ENCODE measurements at places on chromosomes 7 and 10. TPM values are rescaled to one million over a fixed set of nuclear protein-coding genes. Genes with fewer than 3 reads are reported as not detected.

- DNase-seq = no peak
These were observed 27.4 kb upstream of the GNAI1 start for GRCh38 chr7:80107278-80107677.

DNA sequence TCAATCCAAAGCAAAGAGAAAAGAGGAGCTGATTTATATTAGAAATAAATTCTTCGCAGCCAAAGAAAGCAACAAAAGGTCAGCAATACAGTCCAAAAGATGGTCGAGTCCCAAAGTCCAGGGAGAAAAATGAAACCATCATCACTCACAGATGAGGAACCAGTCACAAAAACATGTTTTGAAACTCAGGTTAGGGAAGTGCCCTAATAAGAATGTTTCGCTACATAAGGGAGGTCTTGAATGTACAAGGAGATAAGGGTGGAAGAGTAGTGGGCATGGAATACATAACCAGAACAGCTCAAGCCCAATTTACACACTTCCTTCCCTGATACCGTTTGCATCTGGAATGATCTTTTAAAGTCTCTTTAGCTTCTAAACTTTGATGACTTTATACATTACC lies 53.6 kb downstream of the VPS41 start:
- DNase-seq = no peak

The TPST1 gene
- total RNA-seq = 62.3 TPM

DNA sequence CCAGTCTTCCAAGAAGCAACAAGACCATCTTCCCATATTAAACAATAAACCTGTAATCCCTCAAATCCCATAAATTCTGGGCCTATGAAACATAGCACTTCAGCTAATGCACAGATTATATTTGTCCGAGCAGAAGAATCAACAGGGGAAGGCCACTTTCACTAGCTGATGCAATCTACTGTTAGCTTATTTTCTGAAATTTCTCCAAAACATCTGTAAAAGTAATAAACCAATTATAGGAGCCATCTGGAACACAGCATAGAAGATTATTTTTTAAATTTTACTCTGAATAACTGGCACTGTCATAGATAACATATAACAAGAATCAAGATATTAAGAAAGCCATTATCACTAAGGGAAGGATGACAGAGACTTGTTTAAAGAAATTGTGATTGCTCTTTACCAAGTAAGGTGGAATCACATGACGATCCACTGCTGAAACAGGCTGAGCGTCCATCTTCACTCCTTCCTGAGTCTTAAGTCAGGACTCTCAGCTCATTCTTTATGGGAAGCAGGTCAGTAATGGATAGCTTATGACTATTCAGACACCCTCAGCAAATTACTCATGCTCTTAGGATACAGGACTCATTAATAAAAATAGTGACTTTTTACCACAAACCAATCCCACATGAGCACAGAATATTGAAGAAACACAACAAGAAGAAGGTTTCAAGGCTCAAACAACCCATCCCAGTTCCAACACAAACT lies 719.5 kb downstream of the XPNPEP1 start:
- no peak for DNase-seq

The PLAU gene
- not detected for total RNA-seq

DNA sequence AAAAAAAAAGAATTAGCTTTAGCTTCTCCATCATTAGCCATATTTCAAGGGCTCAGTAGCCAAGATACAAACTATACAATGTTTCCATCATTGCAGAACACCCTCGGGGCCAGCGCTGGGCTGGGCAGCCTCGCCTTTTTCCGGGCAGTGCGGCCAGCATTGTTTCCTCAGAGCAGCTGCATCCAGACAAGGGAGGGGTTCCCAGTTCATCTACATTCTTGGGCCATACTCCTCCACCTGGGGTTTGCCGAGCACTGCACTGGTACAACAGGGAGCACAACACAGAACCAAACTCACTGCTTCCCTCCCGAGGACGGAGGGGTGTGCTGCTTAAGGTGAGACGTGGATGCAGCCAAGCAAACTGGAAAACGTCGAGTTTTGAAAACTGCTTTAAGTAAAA lies 2.4 kb upstream of the PKD1L1 start:
- no peak for DNase-seq

The EGFR gene
- total RNA-seq = 3.2 TPM

The GATAD1 gene
- 59.2 TPM for total RNA-seq

All from SK-MEL-5 (cell line).